ENCODE measurements at places on chromosomes 7 and 10. TPM values are rescaled to one million over a fixed set of nuclear protein-coding genes. Genes with fewer than 3 reads are reported as not detected.

GRCh38 chr10:60042262-60042661, 135.9 kb upstream of the CCDC6 start:
- no peak for DNase-seq

DNA sequence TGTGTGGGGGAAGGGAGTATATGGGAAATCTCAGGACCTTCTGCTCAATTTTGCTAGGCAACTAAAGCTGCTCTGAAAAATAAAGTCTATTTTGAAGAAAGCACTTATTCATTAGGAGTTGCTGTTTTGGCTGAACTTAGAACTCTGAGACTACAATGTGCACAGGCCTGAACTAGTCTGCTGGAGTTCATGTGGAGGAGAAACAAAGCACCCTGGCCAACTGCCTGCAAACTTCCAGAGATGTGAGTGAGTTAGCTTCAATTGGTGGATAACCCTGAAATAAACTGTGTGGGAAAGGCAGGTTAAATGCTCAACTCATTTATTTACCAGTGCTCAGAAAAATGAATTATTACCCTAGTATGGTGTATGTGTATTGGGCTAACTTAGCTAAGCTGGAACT, 17.3 kb upstream of the FAM241B start:
- no peak for DNase-seq

Gene STMP1
- 31.1 TPM for total RNA-seq

DNA sequence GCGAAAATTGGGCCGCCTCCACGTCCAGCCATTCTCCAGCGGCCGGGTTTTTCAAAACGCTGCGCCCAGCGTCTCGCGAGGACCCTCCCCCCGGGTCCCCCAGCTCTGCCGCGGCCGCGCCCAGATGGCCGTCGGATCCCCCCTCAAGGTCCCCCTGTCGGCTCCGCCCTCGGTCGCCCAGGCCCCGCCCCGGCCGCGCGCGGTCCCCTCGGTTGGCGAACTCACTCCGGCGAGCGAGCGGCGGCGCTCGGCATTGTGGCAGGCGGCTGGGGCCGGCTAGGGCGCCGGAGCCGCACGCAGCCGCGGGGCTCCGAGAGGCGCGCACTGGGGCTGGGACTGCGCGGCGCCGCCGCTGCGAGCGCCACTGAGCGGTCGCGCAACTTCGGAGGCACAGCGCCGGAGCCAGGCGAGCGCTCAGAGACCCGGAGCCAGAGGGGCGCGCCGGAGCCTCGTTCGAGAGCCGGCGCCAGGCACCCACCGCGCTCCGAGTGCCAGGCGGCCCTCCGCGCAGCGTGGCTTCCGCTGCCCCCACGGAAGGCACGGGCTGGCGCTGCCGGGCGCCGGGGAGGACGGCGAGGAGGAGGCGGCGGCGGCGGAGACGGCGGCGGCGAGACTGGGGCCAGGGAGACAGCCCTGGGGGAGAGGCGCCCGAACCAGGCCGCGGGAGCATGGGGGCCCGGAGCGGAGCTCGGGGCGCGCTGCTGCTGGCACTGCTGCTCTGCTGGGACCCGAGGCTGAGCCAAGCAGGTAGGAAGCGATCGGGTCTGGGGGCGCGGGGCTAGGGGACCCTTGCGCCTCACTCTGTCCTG, at the start of gene UNC5B:
TSS of gene UNC5B (plus strand) at position 253 of the 809 bp plus-strand sequence. CDS start at position 669, 416 bp downstream.
- peak; percentile 49 for DNase-seq

- DNase-seq, result no peak
Measured at GRCh38 chr10:68586606-68587305, 26.6 kb downstream of the TET1 start.

GRCh38 chr10:128854963-128855362, 612.1 kb upstream of the MGMT start:
- no peak for DNase-seq

GRCh38 chr7:115146148-115146547, 224.3 kb downstream of the MDFIC start:
- DNase-seq, result no peak

DNA sequence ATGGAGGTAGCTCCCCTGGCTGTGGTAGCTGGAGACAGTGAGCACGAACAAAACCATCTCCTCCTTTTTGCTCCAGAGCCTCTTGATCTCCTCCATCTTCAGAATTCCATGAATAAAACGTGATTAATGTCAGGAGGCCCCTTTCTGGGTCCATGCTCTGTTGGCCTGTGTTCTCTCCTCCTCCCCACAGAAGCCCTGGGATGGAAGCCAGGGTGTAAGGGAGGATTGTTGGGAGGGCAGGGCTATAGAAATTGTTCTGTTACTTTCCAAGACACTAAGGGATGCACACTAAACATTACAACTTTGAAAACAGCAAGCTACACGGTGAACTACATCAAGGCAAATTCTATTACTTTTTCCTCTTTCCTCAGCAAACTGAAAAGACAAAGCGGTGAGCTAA, 96.3 kb downstream of the RNF216 start:
- peak; percentile 4 for DNase-seq

GRCh38 chr10:130369645-130370381, 233.6 kb downstream of the GLRX3 start:
- no peak for DNase-seq

GRCh38 chr10:6037422-6037821, 24.7 kb downstream of the IL2RA start:
- DNase-seq, result no peak

- no peak for DNase-seq
Measured at GRCh38 chr7:124536156-124536762, 229.3 kb downstream of the GPR37 start.

Gene SFRP4
- not detected for total RNA-seq

- no peak for DNase-seq
Measured at GRCh38 chr7:122383934-122384333, 79.4 kb upstream of the FEZF1 start.

DNA sequence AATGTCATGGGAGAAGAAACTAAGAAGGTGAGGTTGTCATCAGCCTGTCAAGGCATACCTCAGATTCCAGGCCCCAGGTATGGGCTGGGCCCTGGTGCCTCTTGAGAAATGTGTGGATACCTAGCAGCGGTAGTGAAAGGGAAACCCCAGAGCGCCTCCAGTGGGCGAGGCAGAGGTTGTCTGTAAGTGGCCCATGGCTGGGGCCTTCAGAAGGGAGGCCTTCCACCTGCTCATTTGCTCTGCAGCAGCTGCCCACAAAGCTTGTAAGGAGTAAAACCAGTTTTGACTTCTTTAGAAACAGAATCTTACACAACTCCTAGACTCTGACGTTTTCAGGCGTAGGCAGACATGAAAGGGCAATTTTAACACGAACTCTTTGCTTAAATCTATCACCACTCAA, 509.9 kb downstream of the PARD3 start:
- DNase-seq, result no peak

Gene C10orf53
- total RNA-seq, result not detected

- DNase-seq, result no peak
Measured at GRCh38 chr7:48511080-48511479, 339.8 kb downstream of the ABCA13 start.

GRCh38 chr7:22858640-22859561, 36.3 kb upstream of the TOMM7 start:
- no peak for DNase-seq

All from naive thymus-derived CD8-positive, alpha-beta T cell (primary cell).